Omental fat pad (tissue), 4 donors: ENCODE measurements at places on chromosomes 11 and 22.

GRCh38 chr11:29227811-29228210 is 789.0 kb downstream of the KCNA4 start:
- DNase-seq: no peak

DNA sequence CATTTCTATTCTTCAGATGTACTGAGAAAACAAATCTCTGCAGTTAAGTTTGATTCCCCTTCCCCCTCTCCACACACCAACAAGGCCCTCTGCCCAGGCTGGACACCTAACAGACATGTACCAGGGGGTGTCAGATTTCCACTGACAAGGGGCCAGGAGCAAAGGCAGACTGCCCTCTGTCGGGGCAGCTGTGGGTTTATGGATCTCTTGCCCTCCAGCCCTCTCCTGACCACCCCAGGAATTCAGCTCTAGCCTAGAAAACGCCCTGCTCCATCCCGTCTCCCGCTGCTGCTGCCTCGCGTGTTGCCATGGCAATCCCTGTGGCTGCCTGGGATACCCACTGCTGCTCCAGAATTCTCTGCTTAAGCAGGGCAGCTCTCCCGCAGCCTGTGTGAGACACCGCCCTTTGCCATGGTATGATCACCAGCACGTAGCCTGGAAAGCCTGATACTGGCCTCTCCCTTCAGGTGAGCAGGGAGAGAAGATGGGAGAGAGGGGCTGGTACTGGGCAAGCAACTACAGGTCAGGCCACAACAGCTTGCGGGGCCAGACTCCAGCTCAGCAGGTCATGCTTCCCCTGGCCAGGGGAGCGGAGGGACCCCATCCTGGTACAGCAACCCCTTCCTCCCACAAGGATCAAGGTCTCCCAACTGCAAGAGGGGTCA is 41.6 kb downstream of the BUD13 start:
- no peak for DNase-seq

DNA sequence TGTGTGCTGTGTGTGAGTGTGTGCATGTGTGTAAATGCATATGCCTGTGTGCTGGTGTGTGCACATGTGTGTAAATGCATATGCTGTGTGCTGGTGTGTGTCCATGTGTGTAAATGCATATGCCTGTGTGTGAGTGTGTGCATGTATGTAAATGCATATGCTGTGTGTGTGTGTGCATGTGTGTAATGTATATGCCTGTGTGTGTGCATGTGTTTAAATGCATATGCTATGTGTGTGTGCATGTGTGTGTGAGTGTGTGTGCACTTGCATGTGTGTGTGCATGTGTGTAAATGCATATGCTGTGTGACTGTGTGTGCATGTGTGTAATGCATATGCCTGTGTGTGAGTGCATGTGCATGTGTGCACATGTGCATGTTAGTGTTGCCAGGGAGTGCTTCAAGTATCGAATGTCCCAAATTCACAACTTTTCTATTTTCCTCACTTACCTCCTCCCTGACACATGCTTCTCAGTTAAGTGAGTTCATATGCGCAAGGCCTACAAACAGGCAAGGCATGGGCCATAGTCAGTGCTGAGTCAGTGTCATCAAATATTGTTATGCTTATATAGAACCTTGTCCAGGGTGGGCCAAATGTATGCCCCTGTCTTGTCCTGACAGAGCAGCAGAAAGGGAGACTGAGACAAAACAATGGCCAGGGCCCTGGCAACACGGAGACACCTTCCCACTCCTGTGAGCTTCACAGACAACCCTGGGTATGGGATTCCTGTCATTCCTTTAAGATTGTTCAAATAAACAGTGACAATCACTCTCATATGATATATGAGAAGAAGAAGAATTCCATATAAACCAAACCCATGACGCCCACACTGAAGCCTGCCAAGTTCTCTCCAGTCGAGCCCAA is 38.6 kb downstream of the GGTLC2 start:
- DNase-seq: no peak

DNA sequence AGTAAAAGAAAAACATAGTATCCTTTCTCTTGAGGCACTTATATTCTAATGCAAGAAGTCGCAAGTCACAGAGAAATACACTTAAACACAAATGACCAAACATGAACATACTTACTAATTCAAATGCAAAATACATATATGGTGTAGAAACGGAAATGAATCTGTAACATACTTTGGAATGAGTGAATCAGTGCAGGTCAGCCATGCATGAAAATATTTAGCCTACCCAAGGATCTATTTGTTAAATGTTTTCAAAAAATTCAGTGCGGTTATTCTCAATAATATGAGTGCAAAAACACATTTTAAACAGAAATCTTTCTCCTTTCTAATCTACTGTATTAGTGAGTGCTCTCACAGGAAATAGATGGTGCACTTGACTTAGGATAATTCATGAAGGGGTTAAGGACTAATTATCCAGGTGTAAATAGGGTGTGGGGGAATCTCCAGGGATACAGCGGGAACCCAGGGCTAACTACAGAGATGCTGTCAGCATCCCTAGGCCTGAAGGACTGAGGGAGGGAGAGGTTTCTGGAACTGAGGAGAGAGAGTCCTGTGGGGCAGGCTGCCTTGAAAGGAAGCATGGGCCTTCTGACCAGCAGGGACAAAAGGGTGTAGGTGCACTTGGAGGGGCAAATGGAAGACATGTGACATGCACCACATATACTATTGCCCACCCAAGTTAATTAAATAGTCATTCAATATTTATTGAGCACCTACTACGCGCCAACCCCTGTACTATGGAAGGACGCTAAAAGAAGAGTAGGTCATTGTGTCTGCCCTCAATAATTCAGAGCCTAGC is 139.2 kb downstream of the MAML2 start:
- DNase-seq: no peak

GRCh38 chr11:126225295-126225665 is 13.7 kb downstream of the FAM118B start:
- no peak for DNase-seq

DNA sequence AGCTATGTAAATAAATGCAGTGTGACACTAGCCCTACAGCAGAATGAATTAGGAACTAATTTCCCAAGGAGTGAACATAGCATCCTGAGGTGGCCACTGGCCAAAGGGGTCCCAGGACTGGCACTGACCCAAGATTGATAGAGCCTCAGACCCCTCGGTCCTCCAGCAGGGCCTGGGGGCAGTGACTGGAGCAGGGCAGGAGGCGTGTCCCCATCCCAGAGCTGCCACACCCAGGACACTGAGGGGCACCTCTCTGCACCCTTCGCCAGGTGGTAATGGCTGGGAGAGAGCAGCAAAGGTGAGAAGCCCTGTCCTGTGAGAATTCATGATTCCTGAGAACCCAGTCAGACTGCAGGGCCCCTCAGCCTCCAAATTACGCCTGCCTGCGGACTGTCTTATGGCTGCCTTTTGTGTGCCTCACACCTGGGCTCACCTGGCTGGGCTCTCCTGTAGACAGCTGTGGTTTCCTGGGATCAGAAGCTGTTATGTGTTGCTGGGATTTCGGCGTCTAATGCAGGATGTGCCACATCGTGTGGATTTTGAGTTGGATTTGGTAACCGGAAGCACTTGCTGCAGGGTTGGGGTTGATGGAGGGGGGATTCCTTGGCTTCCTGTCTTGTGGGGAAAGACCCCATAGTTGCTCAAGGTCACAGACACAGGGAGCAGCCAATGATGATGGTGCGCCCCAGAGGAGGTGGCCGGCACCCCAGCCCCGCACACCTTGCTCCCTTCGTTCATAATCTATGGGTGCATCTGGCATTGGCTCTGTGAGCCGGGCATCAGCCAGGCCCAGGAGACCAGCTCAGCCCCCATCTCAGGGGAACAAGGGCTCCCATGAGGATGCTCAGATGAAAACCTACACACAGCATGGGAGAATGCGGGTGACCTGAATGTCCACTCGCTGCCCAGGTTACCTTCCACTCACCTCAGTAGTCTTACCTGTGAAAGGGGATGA is 582.9 kb downstream of the BRD1 start:
- DNase-seq: no peak

- no peak for DNase-seq
These were observed 256.3 kb downstream of the CADM1 start for GRCh38 chr11:115247953-115248352.

- DNase-seq: no peak
These were observed 115.5 kb downstream of the PHF21B start for GRCh38 chr22:44894321-44894720.

- no peak for DNase-seq
These were observed 35.5 kb upstream of the FGF3 start for GRCh38 chr11:69854713-69855112.

DNA sequence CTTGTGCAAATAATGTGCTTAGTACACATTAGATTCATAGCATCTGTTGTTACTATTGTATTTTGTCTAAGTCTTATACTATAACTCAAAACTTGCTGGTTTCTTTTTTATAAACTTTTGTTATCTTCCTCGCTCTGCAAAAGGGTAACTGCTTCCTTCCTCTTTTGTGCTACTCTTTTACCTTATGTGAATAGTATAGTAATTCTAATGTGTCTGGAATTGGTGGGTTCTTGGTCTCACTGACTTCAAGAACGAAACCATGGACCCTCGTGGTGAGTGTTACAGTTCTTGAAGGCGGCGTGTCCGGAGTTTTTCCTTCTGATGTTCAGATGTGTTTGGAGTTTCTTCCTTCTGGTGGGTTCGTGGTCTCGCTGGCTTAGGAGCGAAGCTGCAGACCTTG is 563.1 kb upstream of the LUZP2 start:
- DNase-seq: no peak

GRCh38 chr11:65764434-65764833 is 16.3 kb downstream of the AP5B1 start:
- DNase-seq: no peak
